ENCODE measurements at places on chromosomes 12 and 14.
A peak's percentile ranks its signal among the peaks of the same experiment; 100 is the strongest.

- no peak for DNase-seq
Observed at GRCh38 chr12:126219654-126220279, 1154.5 kb downstream of the AACS start.

- DNase-seq = no peak
Observed at GRCh38 chr14:40983604-40984003, 623.1 kb upstream of the LRFN5 start.

DNA sequence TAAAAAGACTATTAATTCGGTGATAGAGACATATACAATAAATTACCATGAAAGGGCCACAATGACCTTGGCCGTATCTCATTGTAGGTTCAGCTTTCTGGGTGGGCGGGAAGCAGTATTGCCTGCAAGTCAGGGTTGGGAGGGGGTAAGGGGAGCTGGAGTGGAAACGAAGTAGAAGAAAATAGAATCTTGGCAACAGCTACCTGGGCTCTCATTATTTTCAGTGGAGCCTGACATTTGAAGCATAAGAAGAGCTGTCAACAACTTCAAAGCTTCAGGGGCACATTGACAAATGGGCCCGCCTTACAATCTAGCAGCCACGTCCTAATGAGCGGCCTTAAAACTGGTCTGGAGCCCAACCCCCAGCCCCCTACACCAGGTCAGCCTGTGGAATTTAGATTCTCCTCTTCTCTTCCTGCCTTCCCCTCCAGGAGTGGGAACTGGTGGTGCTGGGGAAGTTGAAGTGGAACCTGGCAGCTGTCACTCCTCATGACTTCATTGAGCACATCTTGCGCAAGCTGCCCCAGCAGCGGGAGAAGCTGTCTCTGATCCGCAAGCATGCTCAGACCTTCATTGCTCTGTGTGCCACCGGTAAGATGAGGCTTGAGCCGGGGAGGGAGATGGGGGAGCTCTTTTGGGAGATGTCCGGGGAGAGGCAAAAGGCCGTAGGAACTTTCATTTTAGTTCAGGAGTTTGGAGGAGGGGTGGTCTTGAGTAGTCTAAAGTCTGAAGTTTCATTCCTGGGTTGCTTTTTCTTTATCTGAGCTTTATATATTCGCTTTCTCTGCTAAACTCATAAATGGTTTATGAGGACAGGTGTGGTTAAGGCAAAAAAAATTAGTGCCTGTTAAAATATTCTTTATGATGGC lies 5.0 kb downstream of the CCND2 start:
- DNase-seq = no peak

- DNase-seq = no peak
Observed at GRCh38 chr12:65168681-65169319, 583 bp upstream of the LEMD3 start.

DNA sequence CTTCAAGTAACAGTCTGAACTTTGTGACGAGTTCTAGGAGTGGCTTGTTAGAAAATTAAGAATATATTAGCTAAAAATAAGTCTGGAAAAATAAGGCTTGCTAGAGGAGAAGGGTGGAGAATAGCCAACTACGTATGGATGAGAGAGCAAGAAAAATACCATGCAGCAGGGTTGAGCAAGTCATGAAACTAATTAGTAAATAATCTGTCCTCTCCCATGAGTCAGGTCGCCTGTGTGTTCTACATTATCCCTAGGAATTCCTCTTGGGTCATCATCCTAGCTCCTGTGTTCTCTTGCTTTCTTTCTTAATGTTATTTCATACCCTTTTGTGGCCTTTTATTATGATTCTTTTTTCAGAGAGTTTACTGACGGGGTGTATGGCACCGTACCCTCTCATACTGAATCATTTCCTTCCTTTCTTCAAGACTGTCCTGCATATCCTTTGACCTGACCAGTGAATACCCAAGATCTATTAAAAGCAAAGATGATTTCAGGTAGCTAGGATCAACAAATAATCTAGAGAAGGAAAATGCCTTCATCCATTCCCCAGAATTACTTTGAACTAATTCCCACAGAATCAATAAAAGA lies 177.2 kb upstream of the NPAS3 start:
- no peak for DNase-seq

GRCh38 chr12:14824012-14824634 lies 10.1 kb upstream of the SMCO3 start:
- DNase-seq = no peak

DNA sequence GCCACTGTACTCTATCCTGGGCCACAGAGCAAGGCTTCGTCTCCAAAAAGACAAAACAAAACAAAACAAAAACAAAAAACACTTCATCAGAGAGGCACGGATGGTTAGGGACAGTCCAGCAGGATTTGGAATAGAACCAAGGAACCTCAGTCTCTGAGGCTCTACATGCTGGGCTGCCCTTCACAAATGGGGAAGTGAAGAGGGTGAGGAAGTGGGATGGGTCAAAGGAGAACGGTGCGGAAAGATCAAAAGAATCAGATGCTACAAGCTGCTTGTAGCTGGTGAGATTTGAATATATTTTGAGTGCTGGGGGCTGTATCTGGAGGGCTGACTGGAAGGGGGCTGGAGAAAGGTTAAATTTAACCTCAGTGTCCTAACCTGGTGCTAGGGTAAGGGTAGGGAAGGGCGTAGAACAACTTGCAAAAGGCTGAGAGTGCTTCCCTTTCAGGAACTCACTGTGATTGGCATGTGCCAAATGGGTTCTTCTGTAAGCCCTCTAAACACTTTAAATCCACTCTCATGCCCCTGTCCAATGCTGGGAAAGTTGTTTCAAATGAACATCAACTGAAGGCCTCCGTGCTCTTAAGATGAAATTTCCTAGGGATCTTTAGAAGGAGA lies 4.6 kb downstream of the FOXJ2 start:
- DNase-seq = no peak

DNA sequence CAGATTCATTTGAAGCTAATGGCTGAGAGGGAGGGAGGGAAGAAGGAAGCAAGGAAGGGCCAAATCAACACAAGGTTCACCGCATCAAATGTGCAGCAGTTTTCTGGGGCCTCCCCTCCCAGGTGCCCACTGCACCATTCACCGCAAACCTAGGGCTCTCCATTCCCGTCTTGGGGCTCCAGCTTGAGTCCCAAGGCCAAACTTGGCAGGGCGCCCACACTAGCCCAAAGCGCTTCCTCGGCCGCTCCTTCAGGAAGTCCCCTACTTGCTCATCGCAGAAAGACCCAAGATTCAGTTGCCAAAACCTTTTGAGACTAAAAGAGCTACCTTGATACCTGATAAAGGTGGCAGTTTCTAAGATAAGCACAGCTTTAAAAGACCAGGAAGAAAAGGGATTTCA lies 140.5 kb upstream of the FKBP4 start:
- DNase-seq = no peak

DNA sequence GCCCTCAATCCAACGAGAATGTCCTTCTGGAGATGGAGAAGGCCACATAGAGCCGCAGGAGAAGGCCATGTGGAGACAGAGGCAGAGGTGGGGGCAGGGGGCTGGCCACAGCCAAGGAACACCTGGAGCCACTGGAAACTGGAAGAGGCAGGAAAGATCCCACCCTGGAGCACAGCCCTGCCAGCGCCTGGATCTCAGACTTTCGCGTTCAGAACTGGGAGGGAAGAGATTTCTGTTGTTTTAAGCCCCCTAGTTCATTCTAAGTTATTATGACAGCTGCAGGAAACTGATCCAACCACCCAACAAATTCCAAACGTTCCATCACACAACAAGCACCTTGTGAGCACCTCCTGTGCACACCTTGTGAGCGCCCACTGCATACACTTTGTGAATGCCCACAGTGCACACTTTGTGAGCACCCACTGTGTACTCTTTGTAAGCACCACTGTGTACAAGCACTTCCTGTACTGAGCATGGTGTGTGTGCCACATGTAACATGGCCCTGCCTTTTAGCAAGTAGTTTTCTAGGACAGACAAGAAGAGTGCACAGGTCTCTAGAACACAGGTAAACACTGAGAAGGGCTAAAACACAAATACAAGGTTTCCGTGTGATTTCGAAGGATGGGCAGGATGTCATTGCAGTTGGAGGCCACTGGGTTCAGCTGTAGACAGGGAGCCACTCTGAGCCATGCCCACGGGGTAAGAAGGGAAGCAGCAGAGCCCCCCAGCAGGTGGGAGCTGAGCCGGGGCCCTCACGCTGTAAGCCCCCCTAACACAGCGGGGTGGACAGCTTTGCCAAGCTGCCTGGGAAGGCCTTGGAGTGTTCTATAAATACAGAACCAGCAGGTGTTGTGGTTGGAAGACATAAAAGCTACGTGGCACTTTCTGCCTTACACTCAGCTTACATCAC lies 15.4 kb downstream of the RIMBP2 start:
- no peak for DNase-seq

GRCh38 chr12:56154246-56154771 lies 1.9 kb downstream of the MYL6B start:
- DNase-seq = no peak

DNA sequence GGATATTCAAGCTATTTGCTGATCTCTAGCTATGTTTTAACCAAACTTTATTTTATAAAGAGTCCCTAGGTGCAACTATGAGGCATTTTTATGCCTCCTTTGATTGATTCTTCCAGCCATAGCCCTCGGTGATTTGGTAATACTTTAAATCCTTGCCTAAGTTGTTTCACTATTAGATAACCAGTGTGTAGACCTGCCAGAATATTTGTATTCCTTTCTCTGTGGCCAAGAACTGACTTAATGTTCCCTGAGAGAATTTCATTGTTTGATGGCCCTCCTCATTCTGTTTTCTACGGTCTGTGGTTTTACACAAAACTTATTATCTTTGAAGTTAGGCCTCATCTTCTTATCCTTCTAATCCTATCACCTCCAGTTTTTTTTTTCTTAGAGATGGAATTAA lies 109.7 kb upstream of the MDGA2 start:
- no peak for DNase-seq

DNA sequence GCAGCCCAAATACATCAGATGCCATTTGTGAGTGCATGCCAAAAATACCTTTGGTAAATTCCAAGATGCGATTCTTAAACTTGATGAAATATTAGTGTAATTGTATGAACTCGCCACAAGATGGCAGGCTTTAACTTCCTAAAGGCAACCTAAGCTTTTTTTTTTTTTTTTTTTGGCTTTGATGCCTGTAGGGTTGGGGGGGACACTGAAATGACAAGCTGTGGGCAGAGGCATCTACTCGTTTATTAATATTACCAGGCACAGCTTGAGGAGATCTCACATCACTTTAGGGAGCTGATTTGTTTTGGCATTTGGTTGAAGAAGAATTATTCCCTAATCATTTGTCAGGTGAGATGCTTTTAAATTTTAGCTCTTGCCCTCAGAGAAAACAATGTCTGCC lies 126.7 kb upstream of the CCDC196 start:
- no peak for DNase-seq

DNA sequence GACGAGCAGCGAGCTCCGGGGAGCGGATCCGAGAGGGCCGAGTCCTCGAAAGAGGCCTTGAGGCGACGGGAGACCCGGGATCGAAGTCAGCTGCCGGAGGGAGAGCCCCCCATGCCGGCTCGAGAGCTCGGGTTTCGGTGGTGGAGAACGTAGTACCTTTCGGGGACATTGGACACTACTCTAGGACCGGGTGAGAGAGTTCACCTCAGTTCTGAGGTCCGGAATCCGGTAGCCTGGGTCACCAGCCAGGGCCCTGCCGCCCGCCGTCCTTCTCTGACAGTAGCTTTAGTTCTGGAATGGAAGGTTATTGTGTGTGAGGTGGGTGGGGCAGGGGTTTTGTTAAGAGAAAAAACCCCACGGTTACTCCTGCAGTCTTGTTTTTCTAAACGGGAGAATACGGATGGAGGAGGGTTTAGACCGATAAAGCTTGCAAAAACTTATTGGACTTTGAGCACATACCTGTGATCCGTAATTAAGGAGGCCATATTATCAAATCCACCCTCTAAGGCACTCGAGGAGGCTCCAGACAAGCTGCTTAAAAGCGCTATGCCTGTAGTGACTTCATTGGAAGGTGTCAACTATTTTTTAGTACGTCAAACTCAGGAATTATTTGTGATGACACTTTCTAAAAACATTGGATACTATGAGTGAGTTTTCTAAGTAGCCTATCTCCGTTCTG lies 765 bp downstream of the SCYL2 start:
- DNase-seq = peak; percentile 14

DNA sequence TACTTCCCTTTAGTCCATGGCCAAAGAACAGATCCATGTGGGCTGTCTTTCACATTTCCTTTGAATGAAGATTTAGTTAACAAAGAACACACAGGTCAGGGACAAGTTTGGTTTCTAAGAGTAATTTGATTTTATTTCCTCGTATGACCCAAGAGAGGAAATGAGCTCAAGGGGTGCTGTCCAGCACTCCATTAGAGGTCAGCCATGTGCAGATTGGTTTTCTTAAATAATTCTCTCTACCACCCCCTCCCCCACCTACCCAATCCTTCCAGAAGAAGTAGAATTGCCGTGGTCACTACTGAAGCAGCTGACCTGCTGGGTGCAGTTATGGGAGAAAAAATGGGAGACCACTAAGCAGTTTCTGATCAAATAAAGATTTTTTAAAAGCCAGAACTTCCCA lies 13.9 kb upstream of the OAS1 start:
- DNase-seq = no peak

DNA sequence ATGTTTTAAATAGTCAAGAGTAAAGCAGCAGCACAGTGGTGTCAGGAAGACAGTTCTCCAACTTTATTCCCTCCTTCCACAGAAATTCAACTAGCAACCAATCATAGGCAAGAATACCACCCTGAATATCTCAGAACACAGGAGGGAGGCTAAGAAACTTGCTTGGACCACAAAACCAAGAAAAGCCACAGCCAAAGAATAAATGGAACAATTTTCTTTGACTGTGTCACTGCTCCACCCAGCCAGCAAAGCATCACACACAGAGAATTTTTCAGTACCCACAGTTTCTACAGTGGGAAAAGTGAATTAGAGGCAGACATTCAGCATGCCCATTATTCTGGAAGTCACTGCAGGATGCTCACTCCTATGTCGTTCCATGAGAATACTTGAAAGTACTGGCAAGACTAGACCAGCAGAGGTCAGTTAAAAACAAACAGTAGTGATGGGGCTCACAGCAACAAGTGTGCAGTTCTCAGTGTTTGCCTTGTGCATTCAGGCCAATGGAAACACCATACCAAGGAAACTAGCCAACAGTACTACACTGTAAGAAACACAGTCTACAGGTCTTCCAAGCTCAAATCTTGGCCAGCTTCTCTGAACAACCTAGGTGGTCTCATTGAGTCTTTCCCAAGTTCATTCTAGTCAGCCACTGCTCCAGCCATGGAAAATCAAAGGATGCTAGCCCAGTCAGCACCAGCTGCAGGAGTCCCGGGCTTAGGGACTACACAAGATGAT lies 56.8 kb upstream of the FOXG1 start:
- DNase-seq = no peak

- no peak for DNase-seq
Observed at GRCh38 chr12:12393171-12393570, 36.3 kb downstream of the BORCS5 start.

- DNase-seq = no peak
Observed at GRCh38 chr12:30166006-30166795, 382.5 kb upstream of the TMTC1 start.

Measured in activated naive CD4-positive, alpha-beta T cell treated with anti-CD3 and anti-CD28 coated beads, Interleukin-2, amount 50 U/mL, for 16 hours (primary cell).